ENCODE measurements at places on chromosomes 7 and 10. TPM values are rescaled to one million over a fixed set of nuclear protein-coding genes. Genes with fewer than 3 reads are reported as not detected.
A peak's percentile ranks its signal among the peaks of the same experiment; 100 is the strongest.

DNA sequence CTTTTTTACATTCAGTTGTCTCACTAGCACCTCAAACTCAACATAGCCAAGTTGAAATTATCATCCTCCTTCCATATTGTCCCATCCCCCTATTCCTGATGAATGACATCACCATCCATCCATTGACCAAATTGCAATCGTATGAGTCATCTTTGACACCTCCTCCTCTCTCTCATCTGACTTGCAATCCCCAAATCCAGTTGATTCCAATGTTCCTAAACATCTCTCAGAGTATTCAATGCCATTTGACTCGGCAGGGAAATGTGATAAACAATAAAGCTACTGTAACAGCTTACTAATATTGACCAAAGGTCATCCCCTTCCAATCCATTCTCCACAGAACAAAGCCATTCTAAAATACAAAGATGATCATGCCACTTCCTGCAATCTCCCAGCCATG is 1047.8 kb downstream of the NRG3 start:
- no peak overlapping the region for H3K27ac ChIP-seq
- no peak for DNase-seq
- H3K4me3 ChIP-seq = no peak overlapping the region
- no peaks in the 10 kb centered on the region for H3K27me3 ChIP-seq
- H3K4me1 ChIP-seq = no peaks in the 10 kb centered on the region
- no peaks in the 10 kb centered on the region for H3K36me3 ChIP-seq

GRCh38 chr10:3782451-3783315 is 2.3 kb downstream of the KLF6 start:
- peak overlapping the region; percentile 86 for H3K4me3 ChIP-seq
- peak; percentile 78 for DNase-seq
- peak overlapping the region; percentile 87 for H3K27ac ChIP-seq

DNA sequence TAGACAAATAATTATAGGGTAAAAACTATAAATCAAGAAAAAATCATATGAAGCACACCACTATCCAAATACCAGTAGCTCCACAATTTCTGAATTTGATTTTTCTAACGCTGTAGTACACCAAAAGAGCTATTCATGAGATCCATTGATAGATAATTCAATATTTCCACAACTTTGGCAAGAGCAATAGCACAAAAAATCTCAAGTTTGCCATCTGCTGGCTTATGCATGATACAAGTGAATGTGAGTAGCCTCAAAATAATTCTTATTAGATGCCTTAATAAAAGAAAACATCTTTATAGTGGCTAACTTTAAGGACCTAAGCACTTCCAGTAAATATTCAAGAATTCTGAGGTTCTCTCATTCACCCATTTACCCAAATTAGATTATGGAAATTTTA is 2.2 kb upstream of the TMEM196 start:
- H3K27ac ChIP-seq = no peak overlapping the region
- no peak for DNase-seq

DNA sequence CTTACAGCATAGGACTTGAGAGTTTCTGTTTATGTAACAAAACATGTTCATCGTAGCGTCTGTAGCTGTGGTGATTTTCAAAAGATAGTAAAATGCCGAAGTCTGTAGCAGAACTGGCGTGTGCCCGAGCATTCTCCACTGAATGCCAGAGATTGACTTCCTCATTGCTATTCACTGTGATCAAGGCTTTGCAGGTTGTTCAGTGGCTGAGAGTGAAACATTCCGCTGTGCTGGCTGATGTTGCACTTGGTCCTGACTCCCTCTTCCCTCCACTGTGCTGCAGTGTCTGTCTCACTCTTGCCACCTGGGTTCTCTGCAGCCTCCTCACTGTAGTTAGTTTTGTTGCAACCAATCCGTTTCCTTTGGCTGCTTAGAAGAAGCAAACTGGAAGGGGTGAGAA is 37.6 kb downstream of the FHIP2A start:
- DNase-seq = no peak
- no peaks in the 10 kb centered on the region for H3K27me3 ChIP-seq

DNA sequence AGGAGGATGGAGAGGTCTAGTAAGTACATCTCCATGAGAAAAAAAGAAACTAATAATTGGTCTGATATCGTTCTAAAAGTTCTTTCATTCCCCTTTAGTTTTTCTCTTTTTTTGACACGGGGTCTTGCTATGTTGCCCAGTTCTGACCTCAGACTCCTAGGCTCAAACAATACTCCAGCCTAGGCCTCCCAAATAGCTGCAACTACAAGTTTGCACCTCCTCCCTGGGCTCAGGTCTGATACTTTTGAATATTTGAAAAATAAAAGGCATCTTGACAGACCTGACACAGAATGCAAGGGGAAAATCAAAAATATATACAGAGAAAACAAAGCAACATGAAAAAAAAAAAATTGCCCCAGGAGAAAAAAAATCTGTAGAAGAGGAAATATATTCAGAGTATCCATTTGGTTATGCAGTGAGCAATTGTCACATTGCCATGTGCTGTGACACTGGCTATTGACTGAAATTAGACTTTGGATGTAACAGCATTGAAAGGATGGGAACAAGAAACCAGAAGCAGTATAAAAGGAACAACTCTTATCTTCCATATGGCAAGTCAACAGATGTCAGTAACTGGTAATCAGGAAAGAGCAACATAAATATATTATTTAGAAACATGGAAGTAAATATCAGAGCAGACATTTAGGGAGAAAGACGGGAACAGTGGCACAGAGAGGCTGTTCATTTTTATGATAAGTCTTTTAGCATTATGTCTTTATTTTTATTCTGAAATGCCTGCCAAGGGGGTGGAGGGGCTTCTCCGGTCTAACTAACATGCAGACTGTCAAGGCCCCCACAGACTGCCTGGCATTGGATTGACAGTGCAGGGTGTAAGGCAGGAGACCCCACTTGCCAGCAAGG is 408.4 kb downstream of the PARD3 start:
- DNase-seq = no peak
- H3K4me1 ChIP-seq = no peaks in the 10 kb centered on the region
- no peak overlapping the region for H3K4me3 ChIP-seq
- H3K27me3 ChIP-seq = no peaks in the 10 kb centered on the region

Gene UTF1
- total RNA-seq = 0.31 TPM

GRCh38 chr10:94405406-94405805 is 3.1 kb downstream of the TBC1D12 start:
- no peak overlapping the region for H3K27ac ChIP-seq
- DNase-seq = no peak
- H3K4me3 ChIP-seq = no peak overlapping the region
- H3K4me1 ChIP-seq = peaks cover 15% of the 10 kb centered on the region

DNA sequence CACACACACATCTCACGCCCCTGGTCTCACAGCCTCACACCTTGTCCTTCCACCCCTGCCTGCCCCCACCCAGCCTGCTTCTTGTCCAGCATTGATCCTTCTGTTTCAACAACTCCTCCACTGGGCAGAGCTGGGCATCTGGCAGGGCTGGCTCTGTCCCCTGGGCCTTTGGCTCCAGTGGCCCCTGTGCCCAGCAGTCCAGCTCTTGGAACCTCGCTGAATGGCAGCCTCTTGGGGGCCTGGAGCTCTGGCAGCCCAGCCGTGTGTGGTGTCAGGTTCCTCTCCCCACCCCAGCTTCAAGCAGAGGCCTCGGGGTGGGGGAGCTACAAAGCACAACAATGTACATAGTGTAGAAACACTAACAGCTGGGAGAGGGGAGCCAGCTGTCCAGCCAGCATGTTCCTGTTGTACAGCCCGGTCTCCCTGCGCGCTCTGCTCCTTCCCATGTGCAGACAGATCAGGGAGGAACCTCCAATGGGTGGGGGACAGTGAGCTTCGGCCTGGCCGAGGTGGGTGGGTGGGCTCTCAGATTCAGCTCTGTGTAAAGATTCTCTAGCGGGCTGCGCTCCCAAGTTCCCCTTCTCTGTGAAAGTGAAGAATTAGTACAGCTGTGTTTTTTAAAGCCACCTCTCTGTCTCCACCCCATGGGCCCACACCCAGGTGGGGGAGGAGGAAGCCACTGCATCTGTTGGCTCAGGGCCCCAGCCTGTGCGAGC is 19.4 kb downstream of the ZMIZ2 start:
- H3K27me3 ChIP-seq = no peaks in the 10 kb centered on the region
- H3K27ac ChIP-seq = peak overlapping the region; percentile 50
- peaks cover 39% of the 10 kb centered on the region for H3K36me3 ChIP-seq
- DNase-seq = peak; percentile 64
- peaks cover 46% of the 10 kb centered on the region for H3K4me1 ChIP-seq

DNA sequence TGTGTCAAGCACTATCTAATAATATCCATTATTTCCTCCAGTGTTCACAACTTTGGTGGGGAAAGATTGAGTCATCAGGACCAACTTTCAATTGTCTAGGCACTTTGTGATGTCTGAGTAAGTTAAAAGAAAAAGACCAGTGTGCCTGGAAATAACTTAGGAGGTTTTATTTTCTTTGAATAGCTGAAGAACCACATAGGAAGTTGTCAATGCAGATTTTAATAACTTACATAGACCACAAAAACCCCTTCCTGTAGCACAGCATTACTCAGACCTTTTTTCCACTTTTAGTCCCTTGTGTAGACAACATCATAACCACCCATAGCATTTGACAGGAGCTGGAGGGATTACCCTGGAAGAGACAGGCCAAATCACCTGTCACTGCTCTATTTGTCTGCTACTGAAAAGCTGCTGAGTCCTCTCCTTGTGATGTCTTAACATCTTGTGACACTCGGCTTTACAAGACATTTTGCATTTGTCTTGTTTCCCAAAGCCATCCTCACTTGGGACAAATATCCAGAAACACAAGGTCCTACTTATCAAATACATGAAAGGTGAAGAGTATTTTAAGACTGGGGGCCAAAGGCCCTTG is 241.5 kb upstream of the PTER start:
- no peaks in the 10 kb centered on the region for H3K27me3 ChIP-seq
- H3K4me3 ChIP-seq = no peak overlapping the region
- H3K36me3 ChIP-seq = no peaks in the 10 kb centered on the region
- no peak for DNase-seq
- H3K27ac ChIP-seq = no peak overlapping the region

Gene FAM237B
- total RNA-seq = not detected

DNA sequence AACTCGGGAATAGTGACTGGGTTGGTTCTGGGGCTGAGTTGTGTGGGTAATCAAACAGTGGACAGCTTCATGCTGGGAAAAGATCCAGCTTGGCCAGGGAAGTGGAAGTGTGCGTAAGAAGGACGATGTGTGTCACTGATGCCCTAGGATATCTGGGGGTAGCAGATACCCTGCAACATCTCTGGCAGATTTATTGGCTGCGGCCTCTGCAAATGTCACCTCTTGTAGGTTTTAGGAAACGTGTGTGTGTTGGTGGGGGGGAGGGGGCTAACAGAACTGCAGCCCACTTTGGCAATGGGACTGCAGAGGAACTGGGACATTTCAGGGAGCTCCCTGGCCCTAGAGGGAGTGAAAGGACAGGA is 965 bp upstream of the AGAP3 start:
- no peaks in the 10 kb centered on the region for H3K27me3 ChIP-seq
- DNase-seq = no peak
- no peak overlapping the region for H3K4me3 ChIP-seq
- no peaks in the 10 kb centered on the region for H3K36me3 ChIP-seq
- no peak overlapping the region for H3K27ac ChIP-seq

DNA sequence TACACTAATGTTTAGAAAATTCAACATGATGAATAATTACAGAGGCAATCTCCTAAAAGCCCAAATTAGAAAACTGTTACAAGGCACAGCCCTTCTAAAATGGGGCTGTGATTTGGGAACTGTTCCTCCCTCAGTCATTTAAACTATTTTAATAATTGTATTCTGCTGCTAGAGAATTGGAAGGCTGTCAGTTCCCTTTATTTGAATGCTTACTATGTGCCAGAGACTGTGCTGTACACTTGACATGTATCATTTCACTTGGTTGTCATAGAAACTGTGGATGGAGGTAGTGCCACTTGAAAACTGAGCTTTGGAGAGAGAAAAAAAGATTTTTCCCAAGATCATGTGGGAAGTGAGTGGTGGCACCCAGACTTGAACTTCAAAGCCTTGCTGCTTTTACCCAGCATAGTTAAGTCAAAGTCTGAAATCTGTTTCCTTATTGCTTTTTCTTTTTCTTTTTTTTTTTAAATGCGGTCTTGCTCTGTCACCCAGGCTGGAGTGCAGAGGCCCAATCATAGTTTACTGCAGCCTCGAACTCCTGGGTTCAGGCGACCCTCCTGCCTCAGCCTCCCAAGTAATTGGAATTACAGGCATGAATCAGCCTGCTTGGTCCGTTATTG is 23.6 kb downstream of the UBE2D1 start:
- H3K4me3 ChIP-seq = no peak overlapping the region
- peaks cover 4% of the 10 kb centered on the region for H3K36me3 ChIP-seq
- no peak for DNase-seq
- no peaks in the 10 kb centered on the region for H3K27me3 ChIP-seq

- H3K27me3 ChIP-seq = peaks cover 13% of the 10 kb centered on the region
- H3K4me1 ChIP-seq = peaks cover 14% of the 10 kb centered on the region
- no peaks in the 10 kb centered on the region for H3K36me3 ChIP-seq
- no peak overlapping the region for H3K4me3 ChIP-seq
- no peak for DNase-seq
Measured at GRCh38 chr10:44862924-44863323, 48.2 kb upstream of the TMEM72 start.

Gene NODAL
- total RNA-seq = not detected

Gene PNLIPRP3
- not detected for total RNA-seq

GRCh38 chr10:22752272-22752889 is 38.0 kb upstream of the PIP4K2A start:
- H3K27ac ChIP-seq = no peak overlapping the region
- no peaks in the 10 kb centered on the region for H3K27me3 ChIP-seq
- no peaks in the 10 kb centered on the region for H3K4me1 ChIP-seq
- no peak overlapping the region for H3K4me3 ChIP-seq
- no peak for DNase-seq

DNA sequence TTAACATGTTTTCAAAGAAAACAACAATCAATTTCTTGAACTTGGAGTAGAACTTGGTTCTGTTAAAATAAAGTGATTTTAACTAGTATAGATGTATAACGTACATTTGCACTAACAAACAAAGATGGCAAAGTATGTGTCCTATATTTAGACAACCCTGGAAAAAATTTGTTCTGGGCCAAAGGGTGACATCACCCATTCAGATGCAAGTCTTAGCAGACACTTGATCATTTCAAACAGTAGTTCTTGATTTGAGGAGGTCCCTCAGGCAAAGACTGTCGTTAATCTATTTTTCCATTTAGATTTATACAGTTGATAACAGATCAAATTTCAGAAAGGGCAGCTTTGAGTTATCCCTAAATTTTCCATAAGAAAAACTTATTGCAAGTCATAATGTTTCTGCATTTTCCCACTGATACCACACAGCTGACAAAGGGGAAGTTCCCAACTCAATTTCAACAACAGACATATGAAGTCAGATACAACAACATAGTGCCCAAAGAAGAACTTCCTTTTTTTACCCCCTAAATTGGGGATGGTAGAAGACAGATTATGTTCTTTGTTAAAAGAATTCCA is 5.2 kb downstream of the NMT2 start:
- H3K4me1 ChIP-seq = peaks cover 6% of the 10 kb centered on the region
- H3K36me3 ChIP-seq = no peaks in the 10 kb centered on the region
- no peak overlapping the region for H3K27ac ChIP-seq
- no peaks in the 10 kb centered on the region for H3K27me3 ChIP-seq
- no peak overlapping the region for H3K4me3 ChIP-seq
- no peak for DNase-seq

Gene SP4
- total RNA-seq = 38.8 TPM
